Esophagus muscularis mucosa (tissue), 4 donors: ENCODE measurements at places on chromosomes 13 and 19. TPM values are rescaled to one million over a fixed set of nuclear protein-coding genes. Genes with fewer than 3 reads are reported as not detected.

ACP7 gene
- total RNA-seq, result not detected

BIVM gene
- total RNA-seq, result 19.5 TPM

MUC16 gene
- total RNA-seq, result under 0.01 TPM

DNA sequence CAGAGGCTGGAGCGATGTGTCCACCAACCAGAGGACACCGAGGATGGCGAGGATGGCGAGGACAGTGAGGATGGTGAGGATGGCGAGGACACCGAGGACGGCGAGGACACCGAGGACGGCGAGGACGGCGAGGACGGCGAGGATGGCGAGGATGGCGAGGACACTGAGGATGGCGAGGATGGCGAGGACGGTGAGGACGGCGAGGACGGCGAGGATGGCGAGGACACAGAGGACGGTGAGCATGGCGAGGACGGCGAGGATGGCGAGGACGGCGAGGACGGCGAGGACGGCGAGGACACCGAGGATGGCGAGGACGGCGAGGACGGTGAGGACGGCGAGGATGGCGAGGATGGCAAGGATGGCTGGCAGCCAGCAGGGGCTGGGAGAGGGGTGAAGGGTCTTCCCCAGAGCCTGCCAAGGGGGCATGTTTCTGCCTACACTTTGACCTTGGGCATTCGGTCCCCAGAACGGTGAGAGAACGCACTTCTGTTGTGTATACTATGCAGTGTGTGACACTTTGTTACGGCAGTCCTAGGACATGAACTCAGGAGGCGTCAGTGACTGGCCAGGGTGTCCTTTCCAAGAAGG lies 44.4 kb upstream of the ATP11A start:
- DNase-seq, result no peak

CCDC9 gene
- 30.6 TPM for total RNA-seq

ASPDH gene
- total RNA-seq, result 1.6 TPM

GRCh38 chr19:19459707-19460251 lies 54.3 kb downstream of the GATAD2A start:
- no peak for DNase-seq

STXBP2 gene
- 7.2 TPM for total RNA-seq

DNA sequence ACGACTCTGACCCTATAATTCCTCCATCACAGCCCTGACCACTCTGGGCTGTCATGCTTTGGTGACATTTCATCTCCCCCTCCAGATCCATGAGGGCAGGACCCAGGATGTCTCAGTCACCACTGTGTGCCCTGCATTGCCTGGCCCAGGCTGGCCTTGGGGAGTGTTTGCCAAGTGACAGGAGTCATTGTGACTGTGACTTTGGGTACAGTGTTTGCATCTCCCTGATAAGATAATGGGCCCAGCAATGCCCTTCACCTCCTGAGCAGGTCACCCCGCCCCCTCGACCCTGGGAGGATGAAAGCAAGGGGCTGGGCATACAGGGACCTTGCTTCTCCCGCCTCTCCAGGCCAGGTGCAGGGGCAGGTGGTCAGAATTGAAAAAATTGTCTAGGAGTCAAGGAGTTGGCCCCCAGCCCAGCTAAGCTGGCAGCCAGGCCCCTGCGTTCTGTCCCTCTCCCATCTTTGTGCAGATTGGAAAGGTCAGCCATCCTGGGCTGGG lies 5.9 kb upstream of the ATP4A start:
- no peak for DNase-seq

- DNase-seq, result no peak
These were observed 14.8 kb downstream of the RABAC1 start for GRCh38 chr19:41944336-41944735.

CLEC11A gene
- total RNA-seq, result 10.9 TPM

- no peak for DNase-seq
These were observed 64.9 kb downstream of the EDNRB start for GRCh38 chr13:77853703-77854102.

DNA sequence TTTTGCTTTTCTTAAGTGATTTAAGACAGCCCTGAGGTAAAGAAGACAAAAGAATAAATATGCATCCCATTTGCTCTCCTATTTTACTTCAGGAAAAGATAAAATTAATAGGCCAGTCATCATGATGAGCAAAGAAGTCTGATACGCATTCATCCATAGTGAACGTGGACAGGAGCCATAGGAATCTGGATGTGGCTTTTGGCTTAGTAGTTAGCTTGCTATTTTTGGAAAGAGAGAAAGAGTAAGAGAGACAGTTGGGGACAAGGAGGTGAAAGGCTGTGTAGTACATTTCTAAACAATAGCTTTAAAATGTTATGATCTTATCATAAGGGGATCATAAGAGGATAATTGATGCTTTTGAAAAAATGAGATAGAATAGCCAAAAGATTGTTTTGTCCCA lies 545.2 kb downstream of the IRS2 start:
- no peak for DNase-seq

TRPC4 gene
- not detected for total RNA-seq

LILRB3 gene
- total RNA-seq, result 36.1 TPM

GRCh38 chr13:19845758-19846157 lies 17.7 kb downstream of the ZMYM5 start:
- no peak for DNase-seq

CRTC1 gene
- total RNA-seq, result 5.3 TPM

DNA sequence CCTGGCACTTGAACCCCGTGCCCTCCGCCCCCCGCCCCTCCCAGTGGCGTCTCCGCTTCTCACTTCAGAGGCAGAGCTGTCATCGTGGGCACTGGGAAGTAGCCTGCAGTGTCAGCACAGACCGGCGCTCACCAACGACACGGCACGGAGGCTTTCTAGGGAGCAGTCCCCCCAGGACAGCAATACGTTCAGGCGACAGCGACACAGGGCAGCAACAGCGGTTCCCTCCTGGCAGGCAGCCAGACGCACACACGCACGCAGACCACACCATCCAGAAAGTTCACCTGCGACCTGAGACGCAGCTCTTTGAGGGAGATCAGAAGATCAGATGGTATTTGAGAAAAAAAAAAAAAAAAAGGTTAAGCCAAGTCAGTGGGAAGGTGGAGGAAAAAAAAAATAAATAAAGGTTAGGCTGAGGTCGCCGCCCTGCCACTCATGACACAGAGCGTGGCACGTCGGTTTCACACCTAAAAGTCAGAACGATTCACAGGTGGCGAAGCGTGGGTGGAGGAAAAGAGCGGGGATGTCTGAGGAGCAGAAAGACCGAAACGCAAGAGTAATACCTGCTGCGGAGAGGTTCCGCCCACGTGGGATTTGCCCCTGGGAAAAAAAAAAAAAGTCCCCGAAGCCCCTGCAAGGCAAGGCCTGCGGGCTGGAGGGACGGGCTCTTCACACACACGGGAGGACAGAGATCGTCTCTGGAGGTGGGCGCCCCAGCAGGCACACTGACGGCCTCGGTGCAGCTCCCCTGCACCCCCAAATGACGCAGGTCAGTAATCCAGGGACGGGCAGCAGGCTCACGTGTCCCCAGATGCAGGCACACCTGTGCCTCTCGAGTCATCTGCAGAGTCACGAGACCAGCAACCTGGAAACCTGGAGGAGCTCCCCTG lies 94.5 kb downstream of the GNG7 start:
- no peak for DNase-seq

MYH14 gene
- 2.5 TPM for total RNA-seq

DNA sequence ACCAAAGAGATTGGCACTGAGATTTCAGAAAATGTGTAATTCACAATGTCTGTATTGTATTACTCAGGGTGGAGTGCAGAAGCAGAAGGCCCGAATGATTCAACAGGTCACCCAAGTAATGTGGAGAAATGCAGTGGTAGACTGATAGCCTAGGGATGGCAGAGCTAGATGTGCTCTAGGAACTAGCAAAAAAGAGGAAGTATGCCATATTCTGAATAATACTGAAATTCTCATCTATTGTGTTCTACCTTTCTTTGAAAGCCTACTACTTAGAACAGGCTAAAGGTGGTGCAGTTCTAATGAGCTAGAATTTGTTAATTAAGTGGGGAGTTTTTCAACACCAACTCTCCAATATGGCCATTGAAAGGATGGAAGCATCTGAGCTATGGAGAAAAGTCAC lies 1449.8 kb upstream of the MIR17HG start:
- DNase-seq, result no peak

GRCh38 chr13:30998136-30999088 lies 66.0 kb downstream of the TEX26 start:
- peak; percentile 82 for DNase-seq
